ENCODE measurements at places on chromosomes 3 and 15. TPM values are rescaled to one million over a fixed set of nuclear protein-coding genes. Genes with fewer than 3 reads are reported as not detected.

The NGLY1 gene
- 54.4 TPM for total RNA-seq

The ENTPD3 gene
- total RNA-seq: 3.8 TPM

The THRB gene
- 9.7 TPM for total RNA-seq

The ZNF620 gene
- 6.1 TPM for total RNA-seq

The REC114 gene
- total RNA-seq: not detected

The ROPN1 gene
- not detected for total RNA-seq

The SLC22A13 gene
- 0.64 TPM for total RNA-seq

The NEK10 gene
- 20.3 TPM for total RNA-seq

The SLTM gene
- 164 TPM for total RNA-seq

The GOLGA6A gene
- not detected for total RNA-seq

The CCR1 gene
- 9.7 TPM for total RNA-seq

The DPPA2 gene
- total RNA-seq: not detected

The SLC38A3 gene
- 0.43 TPM for total RNA-seq

The PAQR9 gene
- total RNA-seq: not detected

DNA sequence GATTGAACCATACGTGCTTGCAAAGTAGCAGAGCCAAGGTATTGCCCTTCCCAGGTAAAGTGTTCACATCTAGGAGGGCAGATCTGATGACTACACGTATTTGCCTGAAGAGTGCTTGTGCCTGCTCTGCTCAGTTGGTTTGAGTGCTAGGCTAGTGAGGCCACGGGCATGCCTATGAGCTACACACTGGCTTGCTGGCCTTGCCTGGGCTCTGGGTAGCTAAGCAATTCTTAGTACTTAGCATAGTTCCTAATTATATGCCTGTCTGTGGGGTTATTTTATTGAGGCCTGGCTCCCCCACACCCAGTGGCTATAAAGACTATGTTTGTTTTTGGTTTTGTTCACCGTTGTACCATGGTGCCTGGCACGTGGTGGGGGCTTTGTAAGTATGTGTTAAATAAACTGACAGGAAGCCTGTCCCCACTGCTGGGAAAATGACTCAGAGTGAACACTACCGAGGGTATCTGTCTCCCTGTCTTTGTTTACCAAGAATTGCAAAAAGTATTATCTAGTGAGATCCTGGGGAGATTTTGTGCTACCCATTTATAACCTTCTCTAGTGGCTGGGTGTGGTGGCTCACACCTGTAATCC, 72.1 kb upstream of the ETV5 start:
- no peak for DNase-seq

GRCh38 chr3:193901007-193901406, 234.9 kb upstream of the HES1 start:
- no peak for DNase-seq

- DNase-seq: peak; percentile 14
Measured at GRCh38 chr3:121529308-121529707, 16.5 kb downstream of the POLQ start.

DNA sequence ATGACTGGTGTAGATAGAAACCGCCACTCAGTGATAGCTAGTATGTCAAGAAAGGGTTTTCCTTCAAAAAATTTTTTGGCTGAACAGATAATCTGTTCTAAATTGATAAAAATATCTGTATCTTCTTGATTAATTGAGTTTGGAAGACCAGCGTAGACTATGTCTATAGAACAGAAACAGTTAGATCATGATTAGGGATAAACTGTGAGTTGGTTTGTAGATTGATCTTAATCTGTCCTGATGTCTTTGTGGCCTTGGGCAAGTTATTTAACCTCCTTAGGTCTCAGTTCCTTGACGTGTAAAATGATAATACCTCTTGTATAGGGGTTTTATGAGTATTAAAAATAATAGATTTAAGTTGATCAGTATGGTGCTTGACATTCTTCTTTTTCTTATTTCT, 4.7 kb downstream of the NFKBIZ start:
- no peak for DNase-seq

- DNase-seq: no peak
Measured at GRCh38 chr15:60673166-60673565, 194.2 kb upstream of the ICE2 start.

DNA sequence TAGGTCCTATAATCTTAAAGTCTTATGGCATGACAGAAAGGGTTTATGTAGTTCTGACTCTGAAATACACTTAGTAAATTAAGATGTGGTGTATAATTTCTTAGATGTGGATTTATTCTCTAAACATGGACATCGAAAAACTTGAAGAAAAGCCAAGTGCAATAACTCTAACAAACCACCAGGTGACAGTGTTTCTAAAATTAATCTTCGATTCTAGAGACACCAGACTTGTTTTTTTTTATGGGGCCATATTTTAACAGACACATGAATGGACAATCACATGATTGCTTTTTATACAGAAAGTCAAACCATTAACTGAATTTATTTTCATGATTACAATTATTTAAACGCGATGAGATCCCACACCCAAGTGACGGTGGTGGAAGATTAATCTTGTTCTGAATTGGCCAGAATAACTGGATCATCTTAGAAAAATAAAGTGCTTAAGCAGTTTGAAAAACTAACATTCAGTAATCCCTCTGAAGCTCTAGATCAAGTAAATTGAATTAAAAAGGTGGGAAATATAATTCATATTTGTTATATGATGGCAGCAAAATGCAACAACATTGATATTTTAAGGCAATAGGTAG, 305.1 kb downstream of the LSAMP start:
- DNase-seq: peak; percentile 52

GRCh38 chr15:60572541-60573421, 93.8 kb upstream of the ICE2 start:
- no peak for DNase-seq

GRCh38 chr3:128322030-128323022, 144.4 kb downstream of the DNAJB8 start:
- peak; percentile 54 for DNase-seq

DNA sequence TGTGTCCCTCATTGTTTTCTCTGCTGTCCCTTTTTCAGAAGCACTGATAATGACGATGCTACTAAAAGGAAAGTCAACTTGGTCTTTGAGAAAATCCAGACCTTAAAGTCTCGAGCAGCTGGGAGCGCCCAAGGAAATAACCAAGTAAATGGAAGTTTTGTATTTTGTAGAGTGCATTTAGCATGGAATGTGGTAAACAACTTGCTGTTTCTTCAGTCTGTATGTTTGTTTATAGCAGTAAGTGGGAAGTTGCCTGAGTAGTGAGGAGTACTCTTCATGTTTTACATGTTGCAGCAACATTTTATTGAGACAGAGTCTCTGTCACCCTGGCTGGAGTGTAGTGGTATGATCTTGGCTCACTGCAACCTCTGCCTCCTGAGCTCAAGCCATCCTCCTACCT, 66.0 kb downstream of the CGNL1 start:
- DNase-seq: no peak

DNA sequence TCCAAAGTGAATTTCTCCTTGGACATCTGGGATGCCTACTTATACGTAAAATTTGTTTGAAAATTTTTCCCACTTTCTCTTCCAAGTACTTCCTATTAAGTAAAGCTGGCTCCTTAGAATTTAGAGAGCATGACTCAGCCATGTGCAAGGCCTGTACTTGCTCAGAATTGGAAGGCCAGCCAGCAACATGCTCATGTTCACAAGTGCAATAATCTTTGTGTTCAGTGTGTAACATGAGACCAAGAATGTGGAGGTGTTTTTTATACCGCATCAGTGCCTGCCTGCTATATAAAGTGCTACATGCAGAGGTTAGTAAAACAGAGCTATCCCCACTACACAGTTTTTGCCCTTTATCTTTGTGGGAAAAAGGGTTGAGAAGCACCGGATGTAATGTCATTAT, 151.9 kb upstream of the FEZF2 start:
- DNase-seq: peak; percentile 2

DNA sequence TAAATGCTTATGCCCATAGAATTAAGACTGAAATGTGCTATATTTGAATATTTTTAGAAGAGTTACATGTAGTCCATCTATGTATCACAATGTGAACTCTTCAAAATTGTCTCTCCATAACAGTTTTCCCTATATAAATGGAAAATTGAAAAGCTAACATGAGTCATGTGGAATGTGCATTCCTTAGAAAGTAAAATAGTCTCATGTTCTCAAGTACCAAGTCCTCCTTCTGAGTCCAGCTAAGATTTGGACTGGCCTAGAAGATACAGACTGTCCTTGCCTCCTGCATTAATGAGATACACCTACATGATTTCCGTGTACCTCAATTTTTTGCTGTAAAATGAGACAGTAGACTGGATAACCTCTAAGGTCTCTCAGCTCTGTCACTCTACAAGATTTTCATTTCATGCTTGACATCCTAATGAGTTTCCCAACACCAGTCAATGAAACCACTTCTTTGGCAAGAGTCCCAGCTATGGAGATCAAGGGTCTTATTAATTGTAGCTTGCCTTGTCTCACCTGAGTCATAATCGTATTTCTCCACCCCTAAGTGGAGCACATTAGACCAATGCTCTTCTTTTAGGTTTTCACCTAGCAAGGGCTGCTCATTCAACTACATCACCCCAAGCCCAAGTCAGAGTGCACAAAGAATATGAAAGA, 350.6 kb upstream of the IL12A start:
- no peak for DNase-seq

- no peak for DNase-seq
Measured at GRCh38 chr3:125231895-125232294, 19.3 kb upstream of the SLC12A8 start.

DNA sequence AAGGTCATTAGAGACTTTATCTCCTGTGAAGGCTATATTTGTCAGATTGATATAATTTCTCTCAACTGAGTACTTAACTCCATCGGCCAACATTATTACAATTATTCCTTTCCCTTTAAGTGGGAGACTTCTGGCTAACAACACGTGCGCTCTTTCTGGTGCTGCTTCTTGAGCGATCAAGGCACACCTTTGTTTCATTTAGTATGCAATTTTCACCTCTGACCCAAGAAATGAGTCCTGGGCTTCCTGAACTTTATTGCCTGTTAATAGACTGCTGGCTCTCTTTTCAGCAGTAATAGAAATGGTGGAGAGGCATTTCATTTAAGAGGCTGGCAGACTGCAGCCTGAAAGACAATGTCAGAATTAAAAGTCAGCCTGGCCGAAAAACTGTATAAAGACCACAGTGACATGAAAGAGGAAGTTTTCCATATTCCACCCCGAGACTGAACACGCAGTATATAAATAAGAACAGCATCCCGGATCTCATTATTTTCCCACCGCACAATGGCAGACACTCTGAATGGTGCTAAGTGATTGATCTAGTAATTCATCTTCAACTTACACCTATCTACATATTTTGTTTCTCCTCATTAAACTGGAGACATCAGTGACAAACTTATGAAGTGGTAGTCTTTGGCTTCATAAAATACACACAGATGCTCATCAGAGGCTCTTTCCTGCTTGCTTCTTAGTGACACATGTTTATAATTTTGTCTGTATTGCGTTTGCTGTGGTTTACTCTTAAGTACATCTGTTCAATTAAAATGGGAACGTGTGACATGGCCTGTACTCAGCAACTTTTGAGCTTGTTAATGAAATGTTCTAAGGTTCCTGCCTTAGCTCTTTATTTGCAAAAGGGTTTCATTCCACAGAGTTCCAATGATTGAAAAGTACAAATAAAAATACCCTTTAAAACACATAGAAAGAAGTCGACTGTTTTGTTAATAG, 299.9 kb downstream of the MECOM start:
- no peak for DNase-seq

- DNase-seq: peak; percentile 48
Measured at GRCh38 chr3:190322604-190323245, 479 bp upstream of the CLDN1 start.

DNA sequence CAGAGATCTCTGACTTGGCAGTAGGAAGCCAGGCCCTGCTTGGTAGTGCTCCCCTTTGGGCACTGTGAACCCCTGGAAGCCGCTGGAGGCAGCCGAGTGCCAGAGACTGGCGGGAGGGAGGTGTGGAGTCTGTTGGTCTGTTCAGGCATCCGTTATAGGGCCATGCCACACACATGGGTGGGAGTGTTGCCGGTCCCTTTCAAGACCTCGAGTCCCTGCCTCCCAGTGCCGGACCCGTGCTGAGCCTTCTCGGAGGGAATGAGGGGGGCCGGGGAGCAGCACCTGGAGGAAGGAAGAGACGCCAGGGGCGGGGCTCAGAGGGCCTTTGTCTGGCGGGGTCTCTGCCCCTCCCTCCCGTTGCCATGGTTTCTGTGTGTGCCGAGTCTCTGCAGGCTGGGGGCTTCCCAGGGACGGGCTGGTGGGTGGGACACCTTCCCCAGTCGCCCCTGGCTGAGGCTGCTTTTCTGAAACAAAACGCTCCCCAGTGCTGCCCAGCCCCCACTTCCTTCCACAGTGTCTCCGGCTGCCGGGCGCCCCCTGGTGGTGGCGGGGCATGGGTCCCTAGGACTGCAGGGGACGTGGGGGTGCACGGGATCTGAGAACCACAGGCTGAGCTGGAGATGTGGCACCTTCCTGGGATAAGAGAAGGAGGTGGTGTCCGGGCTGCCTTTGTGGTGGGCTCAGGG, 10.0 kb downstream of the GNAI2 start:
- DNase-seq: peak; percentile 92

DNA sequence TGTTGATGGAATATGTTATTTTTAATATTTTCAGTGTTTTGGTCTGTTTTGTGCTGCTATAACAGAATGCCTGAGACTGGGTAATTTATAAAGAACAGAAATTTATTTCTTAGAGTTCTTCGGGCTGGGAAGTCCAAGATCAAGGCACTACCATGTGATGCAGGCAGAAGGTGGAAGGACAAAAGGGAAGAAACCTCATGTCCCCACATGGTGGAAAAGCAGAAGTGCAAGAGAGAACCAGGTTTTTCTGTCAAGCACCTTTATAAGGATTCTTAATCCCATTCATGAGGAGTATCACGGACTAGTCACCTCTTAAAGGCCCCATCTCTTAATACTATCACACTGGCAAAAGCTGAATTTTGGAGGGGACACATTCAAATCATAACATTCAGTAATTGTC, 57.9 kb upstream of the EPHB3 start:
- no peak for DNase-seq

DNA sequence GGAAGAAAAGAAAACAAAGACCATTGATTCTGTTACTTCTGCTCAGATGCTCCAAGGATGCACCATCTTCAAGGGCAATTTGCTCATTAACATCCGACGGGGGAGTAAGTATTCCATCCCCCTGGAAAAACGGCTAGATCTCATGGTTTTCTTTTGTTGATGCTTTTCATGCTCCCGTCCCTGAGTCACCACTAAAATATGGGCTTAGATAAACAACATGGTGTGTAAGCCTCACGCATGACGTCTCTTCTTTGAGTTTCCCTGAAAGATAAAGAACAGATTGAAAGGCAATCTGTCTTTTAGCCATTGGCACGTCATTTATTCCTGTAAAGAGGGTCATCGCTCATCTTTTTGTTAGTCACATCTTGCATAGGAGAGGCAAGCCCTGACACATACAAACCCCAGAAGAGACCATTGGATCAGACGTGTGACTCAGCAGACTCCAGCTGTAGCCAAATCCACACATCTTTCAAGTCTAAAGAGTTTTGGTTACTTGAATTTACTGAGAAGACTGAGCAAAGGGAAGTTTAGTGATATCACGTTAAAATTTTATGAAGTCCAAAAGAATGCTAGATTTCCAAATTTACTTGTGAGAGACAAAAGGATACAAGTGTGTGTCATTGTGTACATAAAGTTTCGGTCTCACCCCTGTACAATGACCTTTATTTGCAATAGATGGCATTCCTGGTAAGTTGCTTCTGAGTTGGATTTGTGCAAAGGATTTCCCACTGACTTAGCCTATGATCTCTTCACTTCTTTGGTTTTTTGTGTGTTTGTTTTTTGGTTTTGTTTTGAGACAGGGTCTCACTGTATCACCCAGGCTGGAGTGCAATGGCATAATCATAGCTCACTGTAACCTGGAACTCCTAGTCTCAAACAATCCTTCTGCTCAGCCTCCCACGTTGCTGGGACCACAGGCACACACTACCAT, 110.5 kb downstream of the PGPEP1L start:
- peak; percentile 48 for DNase-seq

Measured in lung (tissue), 17 donors.